Adrenal gland (tissue), 19 donors: ENCODE measurements at places on chromosomes 11 and 22.

- peak; percentile 35 for DNase-seq
These were observed 36.0 kb upstream of the LDLRAD3 start for GRCh38 chr11:35907648-35908431.

- no peak for DNase-seq
These were observed 898 bp downstream of the ZNF215 start for GRCh38 chr11:6927030-6927617.

DNA sequence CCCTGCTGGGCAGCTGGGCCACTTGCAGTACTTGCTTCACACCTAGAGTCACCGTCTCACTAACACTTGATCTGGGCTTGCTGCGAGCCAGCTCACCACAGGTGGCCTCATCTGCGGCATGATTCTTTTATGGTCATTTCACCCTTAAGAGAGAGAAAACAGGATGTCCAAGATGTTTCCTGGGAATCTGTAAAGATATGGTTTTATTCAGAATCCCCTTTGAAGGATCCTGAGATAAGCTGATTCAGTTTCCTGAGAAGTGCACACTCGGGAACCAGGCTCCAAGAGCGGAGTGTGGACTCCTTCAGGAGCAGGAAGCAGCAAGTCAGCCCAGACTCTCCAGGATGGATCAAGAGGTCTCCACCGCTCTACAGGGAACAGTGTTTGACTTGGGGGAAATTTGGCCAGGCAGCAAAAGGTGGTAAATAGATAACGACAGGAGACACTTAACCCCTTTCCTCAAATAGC is 21.8 kb upstream of the TP53AIP1 start:
- DNase-seq = no peak

DNA sequence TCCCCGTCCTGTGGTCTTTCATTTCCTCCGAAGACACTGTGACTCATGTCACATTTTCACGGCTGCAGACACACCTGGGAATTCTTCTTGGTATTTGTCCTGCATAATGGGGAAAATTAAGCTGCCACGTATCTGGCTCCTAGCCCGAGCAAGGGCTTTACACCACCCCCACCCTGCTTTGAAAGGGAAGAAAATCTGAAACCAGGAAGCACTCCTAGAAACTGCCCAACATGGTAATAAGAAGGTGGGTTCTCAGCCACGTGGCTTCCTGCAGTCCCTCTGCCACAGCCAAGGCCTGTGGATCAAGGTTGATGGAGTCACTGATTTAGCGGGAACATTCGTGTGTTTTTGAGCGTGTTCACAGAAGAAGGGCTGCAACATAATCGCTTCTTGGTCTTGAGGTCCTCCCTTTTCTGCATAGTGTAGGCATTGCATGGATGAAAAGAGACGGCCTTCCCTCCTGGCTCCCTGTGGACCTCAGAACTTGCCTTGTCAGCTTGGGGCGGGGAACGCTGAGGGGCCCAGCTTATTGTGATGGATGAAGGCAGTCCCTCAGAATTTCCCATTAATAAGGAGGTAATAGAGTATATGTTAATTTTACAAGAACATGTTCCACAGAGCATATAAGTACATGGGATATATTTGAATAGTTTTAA is 292.0 kb downstream of the NTM start:
- DNase-seq = no peak

- DNase-seq = no peak
These were observed 17.4 kb upstream of the ETS1 start for GRCh38 chr11:128604723-128605122.

DNA sequence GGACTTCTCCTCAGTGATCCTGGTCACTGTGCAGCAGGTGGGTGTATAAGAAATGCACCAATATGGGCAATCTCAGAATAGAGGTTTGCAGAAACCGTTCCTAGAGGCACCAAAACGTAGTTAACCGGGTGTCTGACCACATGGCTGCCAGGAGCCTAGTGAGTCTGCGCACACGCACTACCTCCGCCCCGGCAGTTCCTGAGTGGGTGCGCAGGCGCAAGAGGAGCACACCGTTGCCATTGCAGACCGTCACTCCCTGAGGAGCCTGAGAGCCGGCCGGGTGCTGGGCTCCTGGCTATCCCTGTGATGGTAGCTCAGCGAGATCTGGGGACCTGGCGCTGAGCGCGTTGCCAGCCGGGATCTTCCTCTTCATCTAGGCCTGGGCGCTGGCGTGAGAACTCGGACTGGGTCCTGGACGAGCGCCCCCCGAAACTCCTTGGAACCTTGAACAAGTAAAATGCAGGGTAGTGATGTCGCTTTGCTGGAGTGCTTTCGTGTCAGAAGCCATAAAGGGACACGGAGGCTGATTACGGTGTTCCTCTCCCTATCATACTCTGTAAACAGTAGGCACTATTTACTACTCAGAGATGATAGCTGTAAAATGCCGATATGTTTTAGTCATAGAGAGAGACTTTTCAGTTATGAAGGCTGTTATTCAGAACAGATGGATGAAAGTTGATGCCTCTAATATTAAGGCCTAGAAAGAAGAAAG is at the start of gene MS4A13:
Gene MS4A13 (plus strand): TSS at position 249 of the 712 bp plus-strand sequence. CDS start 2,692 bp downstream, outside the sequence.
- DNase-seq = no peak

DNA sequence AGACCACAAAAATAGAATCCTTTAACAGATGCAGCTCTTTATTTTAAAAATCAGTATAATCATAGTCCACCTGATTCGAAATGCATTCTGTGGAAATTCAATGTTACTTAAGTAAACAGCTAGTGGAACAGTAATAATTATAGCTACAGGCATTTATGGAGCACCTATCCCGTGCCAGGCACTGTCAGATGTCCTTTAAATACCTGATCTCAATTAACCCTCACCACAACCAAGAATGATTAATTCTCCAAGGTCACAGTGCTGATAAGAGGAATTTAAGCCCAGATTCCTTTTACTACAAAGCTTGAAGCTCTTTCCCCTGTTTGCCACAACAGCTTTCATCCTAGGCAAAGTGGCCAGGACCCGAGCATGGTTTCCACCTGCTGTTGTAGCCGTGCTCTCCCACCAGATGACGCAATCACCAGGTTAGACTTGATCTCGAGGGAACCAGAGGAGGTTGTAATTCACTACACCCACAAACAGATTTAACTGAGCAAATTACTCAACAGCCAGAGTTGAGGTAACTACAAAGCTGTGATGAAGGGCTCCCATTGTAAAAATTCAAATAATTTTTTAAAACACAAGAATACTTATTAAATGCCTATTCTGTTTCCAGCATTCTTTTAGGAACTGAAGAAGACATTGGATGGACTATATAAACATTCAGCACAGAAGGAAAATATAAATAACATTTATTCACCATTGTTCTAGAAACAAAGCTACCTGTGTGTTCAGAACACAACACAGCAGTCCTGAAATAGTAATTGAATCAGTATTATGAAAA is 10.3 kb downstream of the PRDM10 start:
- peak; percentile 49 for DNase-seq

DNA sequence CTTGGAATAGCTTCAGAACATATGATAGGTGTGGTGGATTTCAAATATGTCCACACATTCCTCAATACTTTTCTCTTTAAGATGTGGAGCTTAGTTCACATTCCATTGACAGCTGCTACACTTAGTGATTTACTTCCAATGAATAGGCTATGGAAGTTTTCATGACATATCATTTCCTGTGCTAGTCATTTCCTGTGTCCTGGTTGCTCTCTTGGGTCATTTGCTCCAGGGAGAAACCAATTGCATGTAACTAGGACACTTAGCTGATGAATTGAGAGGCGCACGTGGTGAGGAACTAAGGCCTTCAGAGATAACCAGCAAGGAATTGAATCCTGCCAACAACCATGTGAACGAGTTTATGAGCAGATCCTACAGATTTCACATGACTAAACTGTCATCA is 120.9 kb downstream of the SLC17A6 start:
- DNase-seq = no peak

DNA sequence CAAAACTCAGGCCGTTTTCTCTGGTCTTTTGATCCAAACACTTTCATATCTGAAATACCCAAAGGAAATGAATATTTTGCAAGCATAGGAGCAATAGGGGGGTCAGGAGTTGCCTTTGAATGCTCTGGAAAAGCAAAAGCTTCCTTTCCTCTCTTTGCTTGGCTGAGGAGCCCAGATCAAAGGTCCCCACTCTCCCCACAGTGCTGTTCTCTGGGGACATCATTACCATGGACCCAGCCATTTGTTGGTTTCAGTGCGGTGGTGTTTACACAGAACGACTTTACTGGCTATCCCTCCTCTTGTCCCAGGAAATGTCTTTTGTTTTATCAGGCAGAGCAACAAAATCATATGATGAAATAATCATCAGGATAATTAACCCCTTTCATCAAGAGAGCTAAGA is 1089.1 kb downstream of the TBC1D22A start:
- DNase-seq = no peak

DNA sequence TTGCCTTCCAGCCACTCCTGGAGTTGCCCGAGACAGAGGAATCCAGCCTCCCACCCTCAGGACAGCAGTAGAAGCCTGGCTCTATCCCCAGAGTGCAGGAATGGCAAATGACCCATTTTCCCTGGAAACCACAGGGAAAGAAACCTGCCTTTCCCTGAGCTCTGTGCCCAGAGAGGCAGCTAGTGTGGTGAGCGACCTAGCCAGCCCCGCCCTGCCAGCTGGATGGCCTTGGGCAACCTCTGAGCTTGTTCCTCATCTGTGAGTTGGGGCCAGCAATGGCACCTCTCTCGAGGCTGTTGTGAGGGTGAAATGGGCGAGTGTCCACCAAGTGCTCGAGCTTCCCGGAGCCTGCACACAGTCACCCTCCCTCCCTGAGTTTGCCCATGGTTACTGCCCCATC is 3.7 kb downstream of the OMP start:
- DNase-seq = peak; percentile 76

DNA sequence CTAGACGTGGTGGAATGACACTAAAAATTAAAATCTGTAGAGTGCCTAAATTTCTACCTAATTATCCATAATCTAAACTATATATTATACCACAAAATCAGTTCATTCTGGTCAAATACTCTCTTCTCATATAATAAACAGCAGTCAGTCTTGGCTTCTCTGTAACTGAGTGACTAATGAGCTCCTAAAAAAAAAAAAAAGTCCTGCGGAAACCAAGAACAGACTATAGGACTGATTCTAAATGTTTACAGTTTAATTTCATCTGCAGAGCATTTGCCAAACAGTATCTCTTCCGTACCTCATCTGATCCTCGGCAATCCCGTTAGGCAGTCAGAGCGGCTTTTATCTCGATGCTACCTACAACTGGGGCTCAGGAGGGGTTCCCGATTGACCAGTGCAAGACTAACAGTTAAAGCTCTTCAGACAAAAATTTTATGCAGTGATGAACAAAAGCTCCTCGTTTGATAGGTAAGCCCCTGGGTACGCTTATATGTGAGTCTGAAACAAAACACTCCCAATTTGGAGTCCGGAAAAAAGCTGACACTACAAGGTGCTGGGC is 686 bp downstream of the KIF18A start:
- no peak for DNase-seq

GRCh38 chr22:40603088-40603605 is 33.4 kb downstream of the MRTFA start:
- DNase-seq = peak; percentile 63

GRCh38 chr22:45434981-45435380 is 21.5 kb downstream of the RIBC2 start:
- no peak for DNase-seq

- DNase-seq = no peak
These were observed 52.4 kb upstream of the CLMP start for GRCh38 chr11:123247496-123247799.

DNA sequence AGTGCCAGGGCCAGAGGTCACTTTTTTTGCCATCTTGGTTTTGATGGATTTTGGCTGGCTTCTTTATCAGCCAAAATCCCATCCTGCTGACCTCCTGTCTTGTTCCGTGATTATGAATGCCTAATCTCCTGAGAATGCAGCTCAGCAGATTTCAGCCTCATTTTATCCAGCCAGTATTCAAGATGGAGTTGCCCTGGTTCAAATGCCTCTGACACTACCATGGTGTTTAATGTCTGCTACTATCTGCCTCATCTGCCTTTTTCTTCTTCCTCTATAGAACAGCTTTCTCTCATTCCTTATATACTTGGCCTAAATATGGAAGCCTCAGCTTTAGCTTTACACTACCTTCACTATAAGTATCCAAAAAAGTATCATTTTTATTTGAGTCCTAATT is 50.7 kb downstream of the ACER3 start:
- no peak for DNase-seq

GRCh38 chr11:57277845-57278720 is 41.0 kb upstream of the APLNR start:
- DNase-seq = peak; percentile 92

- no peak for DNase-seq
These were observed 15.5 kb downstream of the NFAM1 start for GRCh38 chr22:42416671-42417230.

DNA sequence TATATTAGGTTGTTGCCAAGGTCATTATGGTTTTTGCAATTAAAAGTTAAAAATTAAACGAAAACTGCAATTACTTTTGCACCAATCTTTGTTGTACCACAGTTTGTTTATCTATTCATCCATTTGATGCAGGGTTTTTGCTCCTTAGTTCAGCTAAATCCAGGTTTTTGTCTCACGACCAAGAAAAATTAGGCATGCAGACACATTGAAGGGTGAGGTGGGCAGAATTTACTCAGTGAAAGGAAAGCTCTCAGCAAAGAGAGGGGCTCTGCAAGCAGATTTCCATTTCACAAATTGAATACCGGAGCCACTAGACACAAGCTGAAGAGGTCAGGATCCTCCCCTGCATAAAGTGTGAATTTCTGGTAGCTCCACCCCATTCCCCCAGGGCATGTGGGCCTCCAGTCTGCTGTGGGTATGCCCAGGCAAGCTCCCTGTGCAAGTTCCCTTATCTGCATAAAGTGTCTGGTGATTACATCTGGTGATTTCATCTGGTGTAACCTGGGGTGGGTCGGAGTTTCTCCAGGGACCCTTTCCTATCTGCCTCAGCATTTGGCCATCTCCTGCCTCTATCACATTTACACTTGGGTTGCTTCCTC is 33.3 kb downstream of the APOL6 start:
- DNase-seq = no peak

GRCh38 chr11:94519478-94520084 is 7.3 kb downstream of the C11orf97 start:
- no peak for DNase-seq

- DNase-seq = no peak
These were observed 355.3 kb upstream of the CCDC90B start for GRCh38 chr11:83641511-83641910.

DNA sequence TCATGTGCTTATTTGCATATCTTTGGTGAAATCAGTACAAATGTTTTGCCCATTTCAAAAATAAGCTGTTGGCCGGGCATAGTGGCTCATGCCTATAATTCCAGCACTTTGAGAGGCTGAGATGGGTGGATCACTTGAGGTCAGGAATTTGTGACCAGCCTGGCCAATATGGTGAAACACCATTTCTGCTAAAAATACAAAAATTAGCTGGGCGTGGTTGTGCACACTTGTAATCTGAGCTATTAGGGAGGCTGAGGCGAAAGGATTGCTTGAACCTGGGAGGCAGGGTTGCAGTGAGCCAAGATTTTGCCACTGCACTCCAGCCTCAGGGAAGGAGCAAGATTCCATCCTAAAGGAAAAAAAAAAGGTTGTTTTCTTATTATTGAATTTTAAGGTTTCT is 136.0 kb downstream of the SWAP70 start:
- no peak for DNase-seq
